ENCODE measurements at places on chromosomes 6 and 20. TPM values are rescaled to one million over a fixed set of nuclear protein-coding genes. Genes with fewer than 3 reads are reported as not detected.
A peak's percentile ranks its signal among the peaks of the same experiment; 100 is the strongest.

Gene MYBL2
- total RNA-seq, result not detected

Gene HNF4A
- total RNA-seq, result not detected

Gene BANF2
- not detected for total RNA-seq

Gene SLC26A8
- total RNA-seq, result 0.09 TPM

Gene ACOT13
- 12.5 TPM for total RNA-seq

Gene JPH2
- not detected for total RNA-seq

Gene PREP
- total RNA-seq, result 34.4 TPM

Gene GJA1
- total RNA-seq, result not detected

DNA sequence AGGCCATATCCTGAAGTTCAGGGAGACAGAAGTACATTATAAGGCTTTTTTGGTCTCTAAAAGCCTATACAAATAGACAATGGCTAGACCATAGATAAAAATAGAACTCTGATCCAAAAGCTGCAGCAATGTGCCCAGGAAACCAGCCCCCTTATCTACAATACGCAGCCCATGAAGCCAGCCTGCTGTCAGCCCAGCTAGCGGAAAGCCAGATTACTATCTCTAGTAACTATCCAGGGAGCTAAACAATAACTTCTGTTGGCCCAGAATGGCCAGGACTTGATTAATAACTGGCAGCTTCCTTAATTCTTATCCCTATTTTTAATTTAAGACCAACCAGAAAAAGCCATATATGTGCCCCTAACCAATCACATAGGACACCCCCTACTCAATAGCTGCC lies 160.4 kb upstream of the SMLR1 start:
- no peaks in the 10 kb centered on the region for H3K4me1 ChIP-seq
- H3K27me3 ChIP-seq, result no peaks in the 10 kb centered on the region
- no peak for DNase-seq
- no peak overlapping the region for H3K27ac ChIP-seq
- no peak overlapping the region for H3K4me3 ChIP-seq
- no peaks in the 10 kb centered on the region for H3K36me3 ChIP-seq

DNA sequence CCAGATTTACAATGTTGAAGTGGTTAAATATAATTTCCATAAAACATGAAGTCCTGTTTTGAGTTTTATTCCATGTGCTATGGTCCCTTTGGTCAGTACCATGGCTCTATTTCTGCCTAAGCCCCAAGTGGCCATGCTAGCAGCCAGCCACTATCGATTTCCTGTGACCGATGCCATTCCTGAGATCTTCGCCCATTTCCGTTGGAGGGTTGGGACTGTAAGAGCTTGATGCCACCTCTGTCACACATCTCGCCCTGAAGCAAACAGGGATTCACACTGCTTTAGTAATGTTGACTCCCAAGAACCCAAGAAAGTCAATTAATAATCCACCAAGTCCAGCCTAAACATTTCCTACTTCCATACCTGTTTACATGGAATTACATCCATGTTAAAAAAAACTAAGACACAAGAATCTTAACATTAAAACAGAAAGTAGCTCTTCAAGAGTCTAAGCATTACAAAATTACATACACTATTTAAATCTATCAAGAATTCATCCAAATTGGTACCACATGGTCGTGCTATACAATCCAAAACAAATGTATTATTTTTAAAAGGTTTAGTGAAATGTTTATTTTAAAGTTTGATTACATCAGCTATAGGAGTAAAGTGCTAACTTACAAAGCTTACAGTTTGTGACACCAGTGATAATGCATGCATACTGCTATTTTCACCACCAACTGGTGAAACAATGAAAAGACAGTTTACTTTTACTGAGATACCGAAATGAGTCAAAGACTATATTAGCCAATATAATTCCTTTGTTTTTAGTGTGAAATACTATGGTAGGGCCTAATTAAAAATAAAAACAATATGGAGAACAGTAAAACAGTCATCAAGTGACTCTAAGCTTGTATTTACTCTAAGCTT lies 2.5 kb downstream of the RBM39 start:
- peak overlapping the region; percentile 100 for H3K27ac ChIP-seq
- peak overlapping the region; percentile 99 for H3K4me3 ChIP-seq
- peaks cover 49% of the 10 kb centered on the region for H3K36me3 ChIP-seq
- peaks cover 80% of the 10 kb centered on the region for H3K4me1 ChIP-seq

DNA sequence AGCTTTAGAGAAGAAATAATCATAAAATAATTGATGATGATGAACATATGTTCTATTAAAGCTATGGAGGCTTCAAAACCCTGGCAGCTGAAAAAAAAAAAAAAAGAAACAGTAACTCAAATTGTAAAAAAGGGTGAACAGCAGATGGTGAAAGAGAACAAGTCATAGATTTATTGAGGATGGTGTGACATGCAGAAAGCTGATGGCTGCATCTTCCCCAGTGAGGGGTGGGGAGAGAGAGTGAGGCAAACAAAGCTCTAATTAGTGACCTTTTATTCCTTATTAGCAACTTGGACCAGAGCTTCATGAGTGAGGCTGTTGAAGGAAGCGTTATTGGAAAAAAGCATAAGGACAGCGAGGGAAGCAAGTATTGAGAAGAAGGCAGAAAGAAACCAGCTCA lies 191.7 kb downstream of the EDN1 start:
- H3K4me1 ChIP-seq, result no peaks in the 10 kb centered on the region
- DNase-seq, result no peak
- no peak overlapping the region for H3K27ac ChIP-seq
- no peaks in the 10 kb centered on the region for H3K27me3 ChIP-seq

DNA sequence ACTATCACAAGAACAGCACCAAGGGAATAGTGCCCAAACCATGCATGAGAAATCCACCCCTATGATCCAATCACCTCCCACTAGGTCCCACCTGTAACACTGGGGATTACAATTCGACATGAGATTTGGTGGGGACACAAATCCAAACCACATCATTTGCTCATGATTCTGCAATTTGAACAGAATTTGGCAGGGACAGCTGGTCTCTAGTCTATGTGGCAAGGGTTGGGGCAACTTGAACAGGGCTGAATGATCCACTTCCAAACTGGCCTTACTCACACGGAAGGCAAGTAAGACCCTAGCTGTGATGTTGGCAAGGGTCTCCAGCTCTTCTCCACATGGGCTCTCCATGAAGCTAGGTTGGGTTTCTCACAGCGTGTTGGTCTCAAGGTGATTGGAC lies 10.1 kb upstream of the FKBP5 start:
- H3K36me3 ChIP-seq, result no peaks in the 10 kb centered on the region
- no peak overlapping the region for H3K27ac ChIP-seq
- H3K4me1 ChIP-seq, result no peaks in the 10 kb centered on the region
- no peak overlapping the region for H3K4me3 ChIP-seq

DNA sequence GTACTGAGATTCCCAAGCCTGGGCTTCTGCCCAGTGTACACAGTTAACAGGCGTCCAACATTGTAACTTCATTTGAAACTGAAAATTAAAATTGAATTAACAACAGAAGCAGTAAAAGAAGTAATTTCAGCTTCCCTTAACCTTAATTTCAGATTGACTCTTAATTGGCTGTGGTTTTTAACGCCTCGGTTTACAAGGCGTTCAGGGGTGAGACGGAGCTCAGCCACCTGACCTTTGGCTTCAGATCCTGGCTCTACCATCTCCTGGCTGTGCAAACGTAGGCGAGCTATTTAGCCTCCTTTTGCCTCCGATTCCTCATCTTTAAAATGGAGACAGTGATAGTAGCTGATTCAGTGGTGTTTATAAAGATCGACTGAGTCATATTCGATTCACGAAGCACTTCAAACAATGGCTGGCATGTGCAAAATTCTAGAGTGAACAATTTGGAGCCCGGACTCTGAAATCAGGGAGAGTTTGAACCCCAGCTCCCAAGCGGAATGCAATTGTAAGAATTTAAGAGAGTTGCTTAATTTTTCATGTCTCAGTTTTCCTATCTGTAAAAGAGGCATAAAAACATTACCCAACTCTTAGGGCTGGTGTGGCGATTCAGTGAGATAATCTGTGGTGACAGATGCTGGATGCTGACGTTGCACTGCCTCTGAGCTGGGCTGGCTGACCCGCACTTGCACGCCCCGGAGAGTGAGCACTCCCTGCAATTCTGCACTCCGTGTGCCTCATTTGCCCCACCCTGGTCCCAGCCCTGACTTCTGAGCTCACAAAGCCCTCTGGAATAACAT lies 23.5 kb upstream of the OCSTAMP start:
- H3K27me3 ChIP-seq, result no peaks in the 10 kb centered on the region
- no peak overlapping the region for H3K27ac ChIP-seq
- no peaks in the 10 kb centered on the region for H3K4me1 ChIP-seq
- no peak for DNase-seq
- H3K36me3 ChIP-seq, result no peaks in the 10 kb centered on the region

DNA sequence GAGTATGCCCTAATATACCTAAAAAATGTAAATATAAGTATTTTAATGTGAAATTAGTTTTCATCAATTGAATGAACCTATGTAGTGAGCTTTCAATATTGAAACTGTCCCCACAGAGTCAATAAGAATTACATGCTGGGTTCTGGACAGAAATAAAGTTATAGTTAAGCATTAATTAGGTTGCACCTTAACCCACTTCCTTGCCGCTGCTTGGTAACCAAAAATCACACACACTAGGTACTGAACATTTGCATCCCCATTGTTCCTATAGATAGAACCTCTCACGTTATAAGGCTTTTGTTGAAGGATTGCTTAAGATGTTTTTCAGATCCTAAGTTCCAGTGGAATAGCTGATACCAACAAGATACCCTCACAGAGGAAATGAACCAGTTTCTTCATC lies 237.1 kb upstream of the OPRM1 start:
- H3K4me1 ChIP-seq, result no peaks in the 10 kb centered on the region
- H3K27me3 ChIP-seq, result no peaks in the 10 kb centered on the region
- H3K36me3 ChIP-seq, result no peaks in the 10 kb centered on the region

DNA sequence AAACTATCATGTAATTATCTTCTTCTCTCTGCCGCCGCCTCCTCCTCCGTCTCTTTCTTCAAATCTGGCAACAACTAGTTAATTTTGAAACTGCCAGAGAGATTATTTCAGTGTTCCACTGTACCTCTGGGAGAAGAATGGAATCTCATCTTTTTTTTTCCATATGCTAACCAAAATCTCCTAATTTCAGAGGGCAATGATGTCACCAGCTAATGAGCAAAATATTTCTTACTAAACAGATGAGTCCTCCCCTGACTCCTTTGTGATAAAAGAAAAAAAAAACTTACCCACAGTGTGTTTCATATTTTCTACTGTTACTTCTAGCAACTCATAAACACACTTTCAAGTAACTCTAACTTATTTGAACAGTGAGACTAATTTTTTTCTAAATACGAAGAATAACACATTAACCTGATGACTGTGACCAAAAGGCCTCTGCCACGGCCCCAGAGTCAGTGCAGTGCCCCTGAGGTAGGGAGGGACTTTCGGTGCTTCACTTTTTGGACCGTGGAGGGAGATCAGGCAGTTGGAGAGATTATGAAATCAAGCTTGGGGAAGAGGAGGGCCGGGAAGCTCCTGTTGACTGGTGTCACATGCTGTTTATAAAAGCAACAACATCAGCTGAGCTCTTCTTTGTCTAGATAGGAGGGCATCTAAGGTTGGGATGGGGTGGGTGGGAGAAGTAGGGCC lies 159.6 kb downstream of the SASH1 start:
- H3K4me1 ChIP-seq, result no peaks in the 10 kb centered on the region
- H3K27ac ChIP-seq, result no peak overlapping the region
- no peaks in the 10 kb centered on the region for H3K36me3 ChIP-seq
- no peak for DNase-seq

DNA sequence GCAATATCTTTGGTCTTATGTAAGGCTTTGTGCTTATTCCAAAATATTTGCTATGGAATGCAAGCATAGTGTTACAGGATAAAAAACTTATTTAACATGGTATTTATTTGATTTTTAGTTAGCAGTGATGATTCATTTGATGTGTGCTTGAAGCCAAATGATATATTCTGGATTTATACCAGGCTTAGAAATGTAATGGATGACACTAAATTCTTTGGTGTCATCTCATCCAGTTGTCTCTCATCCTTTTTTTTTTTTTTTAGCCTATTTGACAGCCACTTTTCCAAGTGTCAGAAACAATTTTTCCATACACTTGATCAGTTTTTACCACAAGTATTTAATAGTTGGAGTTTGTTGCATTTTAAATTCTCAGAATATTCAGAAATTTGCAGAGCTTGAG lies 515.3 kb downstream of the CDKAL1 start:
- H3K4me3 ChIP-seq, result no peak overlapping the region
- DNase-seq, result no peak
- H3K27ac ChIP-seq, result no peak overlapping the region
- H3K4me1 ChIP-seq, result no peaks in the 10 kb centered on the region
- no peaks in the 10 kb centered on the region for H3K27me3 ChIP-seq

- H3K27ac ChIP-seq, result no peak overlapping the region
- H3K4me1 ChIP-seq, result no peaks in the 10 kb centered on the region
- no peaks in the 10 kb centered on the region for H3K36me3 ChIP-seq
- no peaks in the 10 kb centered on the region for H3K27me3 ChIP-seq
Observed at GRCh38 chr6:15907914-15908518, 220.9 kb upstream of the MYLIP start.

GRCh38 chr20:35561268-35561667 lies 19.4 kb downstream of the ERGIC3 start:
- no peak for DNase-seq
- H3K36me3 ChIP-seq, result peaks cover 6% of the 10 kb centered on the region
- no peaks in the 10 kb centered on the region for H3K27me3 ChIP-seq
- H3K27ac ChIP-seq, result no peak overlapping the region
- no peak overlapping the region for H3K4me3 ChIP-seq

- no peaks in the 10 kb centered on the region for H3K27me3 ChIP-seq
- H3K36me3 ChIP-seq, result no peaks in the 10 kb centered on the region
- H3K4me3 ChIP-seq, result no peak overlapping the region
Observed at GRCh38 chr20:52801628-52802006, 170.5 kb upstream of the TSHZ2 start.

DNA sequence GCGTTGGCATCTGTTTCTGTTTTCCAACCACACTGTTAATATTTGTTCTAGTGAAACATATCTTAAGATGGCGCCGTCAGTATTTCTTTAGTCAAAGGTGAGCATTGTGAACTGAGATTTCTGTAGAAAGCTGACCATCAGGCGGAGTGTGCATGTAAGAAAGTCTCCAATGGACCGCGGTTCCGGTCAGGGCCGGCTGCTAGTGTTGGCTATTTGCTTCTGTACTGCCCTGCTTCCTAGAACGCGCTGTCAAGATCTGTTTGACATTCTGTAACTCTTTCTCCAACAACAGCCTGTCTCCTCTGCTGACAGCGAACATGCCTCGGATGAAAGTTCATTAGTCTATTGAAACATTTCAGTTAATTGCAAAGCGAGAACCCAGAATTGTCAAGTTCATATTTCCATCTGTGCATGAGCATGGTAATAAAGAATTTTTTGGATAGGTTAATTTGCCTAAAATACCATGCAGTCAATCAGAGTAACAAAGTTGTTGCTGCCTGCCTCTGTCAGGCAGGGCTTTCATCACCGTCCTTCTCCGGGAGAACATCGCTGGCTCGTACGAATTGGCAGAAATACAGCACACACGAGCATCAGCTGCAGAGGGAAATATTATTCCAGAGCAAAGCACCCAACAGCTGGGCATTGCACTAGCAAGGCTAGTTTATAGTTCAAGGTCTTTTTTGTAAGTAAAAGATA lies 369.1 kb downstream of the CDH4 start:
- H3K27me3 ChIP-seq, result no peaks in the 10 kb centered on the region
- no peak for DNase-seq
- no peak overlapping the region for H3K27ac ChIP-seq
- no peaks in the 10 kb centered on the region for H3K36me3 ChIP-seq

GRCh38 chr6:118548613-118549012 lies 517 bp downstream of the PLN start:
- no peaks in the 10 kb centered on the region for H3K27me3 ChIP-seq
- H3K36me3 ChIP-seq, result no peaks in the 10 kb centered on the region
- H3K4me1 ChIP-seq, result peaks cover 23% of the 10 kb centered on the region
- DNase-seq, result no peak
- no peak overlapping the region for H3K4me3 ChIP-seq

- no peak overlapping the region for H3K4me3 ChIP-seq
- H3K4me1 ChIP-seq, result no peaks in the 10 kb centered on the region
- H3K27me3 ChIP-seq, result no peaks in the 10 kb centered on the region
- no peak overlapping the region for H3K27ac ChIP-seq
Observed at GRCh38 chr6:136111831-136112230, 138.3 kb downstream of the MTFR2 start.

Data from CD4-positive, alpha-beta memory T cell (primary cell).